ENCODE measurements at places on chromosomes 12 and 14. TPM values are rescaled to one million over a fixed set of nuclear protein-coding genes. Genes with fewer than 3 reads are reported as not detected.

Gene OR4E2
- total RNA-seq, result not detected

Gene TMEM229B
- 0.52 TPM for total RNA-seq

Gene ABHD12B
- not detected for total RNA-seq

Gene MSRB3
- total RNA-seq, result 34.4 TPM

Gene LRFN5
- 12.0 TPM for total RNA-seq

Gene SERPINA12
- total RNA-seq, result not detected

Gene AQP5
- 1.0 TPM for total RNA-seq

Gene PLEKHD1
- under 0.01 TPM for total RNA-seq

Gene CARMIL3
- under 0.01 TPM for total RNA-seq

Gene DAO
- not detected for total RNA-seq

Gene KCNK10
- total RNA-seq, result not detected

Data from skeletal muscle tissue (tissue), 5 donors.